ENCODE measurements at places on chromosomes 4 and X.

DNA sequence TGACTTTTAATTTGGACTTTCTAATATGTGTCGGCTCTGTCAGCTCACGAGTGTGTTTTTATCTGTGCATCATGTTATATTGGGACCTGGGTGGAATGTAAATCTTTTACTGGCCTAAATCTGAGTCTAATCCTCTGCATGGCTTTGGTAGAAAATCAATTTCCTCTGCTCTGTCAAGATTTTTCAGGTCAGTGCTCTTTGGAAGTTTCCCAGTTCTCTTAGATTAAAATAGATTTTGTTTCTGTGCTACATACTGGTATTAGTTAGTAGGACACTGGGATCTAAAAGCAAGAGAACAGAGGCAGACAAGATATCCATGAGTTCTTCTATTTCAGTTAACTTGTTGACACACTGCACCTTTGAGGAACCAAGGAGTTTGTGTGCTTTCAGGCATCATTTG lies 39.7 kb downstream of the REPS2 start:
- DNase-seq, result no peak

DNA sequence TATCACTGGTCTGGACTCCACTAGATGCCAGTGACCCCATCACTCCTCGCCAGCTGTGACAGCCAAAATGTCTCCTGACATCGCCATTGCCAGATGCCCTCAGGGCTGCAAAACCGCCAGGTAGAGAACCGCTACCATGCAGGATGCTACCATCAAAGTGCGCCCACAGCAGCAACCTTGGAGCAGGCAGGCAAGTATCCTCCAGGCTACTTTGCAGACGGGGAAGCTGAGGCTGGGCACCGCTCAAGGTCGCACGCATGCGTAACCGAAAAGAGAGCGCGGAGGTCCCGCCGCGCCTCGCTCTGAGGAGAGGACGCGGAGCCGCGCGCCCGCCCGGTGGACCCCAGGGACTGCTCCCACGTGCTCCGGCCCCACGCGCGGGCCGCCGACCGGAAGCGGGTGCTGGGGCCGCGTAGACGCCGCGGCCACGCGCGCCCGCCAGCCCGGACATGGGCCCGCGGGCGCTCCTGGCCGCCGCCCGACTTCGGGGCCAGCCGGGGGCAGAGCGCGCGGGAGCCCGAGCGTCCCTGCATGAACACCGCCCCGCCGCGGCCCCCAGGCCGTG lies at the start of gene STS:
Gene STS, plus strand, starts transcription at position 300 of the 565 bp plus-strand sequence. CDS start 105,488 bp downstream, outside the sequence.
- DNase-seq, result peak; percentile 63

DNA sequence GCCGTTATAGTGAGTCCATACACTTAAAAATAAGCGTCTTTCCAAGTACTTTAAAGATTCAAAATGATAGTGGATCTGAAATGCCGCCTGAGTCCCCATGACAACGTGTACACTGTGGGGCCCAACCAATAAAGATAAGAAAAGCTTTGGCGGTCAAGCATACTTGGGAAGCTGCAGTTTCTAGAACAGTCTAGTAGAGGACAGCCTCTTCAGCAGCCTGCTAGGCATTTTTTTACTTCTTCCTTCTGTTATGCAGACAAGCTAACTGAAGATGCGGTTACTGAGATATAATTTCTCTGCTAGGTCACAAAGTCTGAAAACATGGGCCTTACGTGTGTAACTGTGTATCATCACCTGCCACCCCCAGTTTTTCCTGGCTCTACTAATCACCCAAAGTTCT lies 402 bp upstream of the UPRT start:
- DNase-seq, result no peak

DNA sequence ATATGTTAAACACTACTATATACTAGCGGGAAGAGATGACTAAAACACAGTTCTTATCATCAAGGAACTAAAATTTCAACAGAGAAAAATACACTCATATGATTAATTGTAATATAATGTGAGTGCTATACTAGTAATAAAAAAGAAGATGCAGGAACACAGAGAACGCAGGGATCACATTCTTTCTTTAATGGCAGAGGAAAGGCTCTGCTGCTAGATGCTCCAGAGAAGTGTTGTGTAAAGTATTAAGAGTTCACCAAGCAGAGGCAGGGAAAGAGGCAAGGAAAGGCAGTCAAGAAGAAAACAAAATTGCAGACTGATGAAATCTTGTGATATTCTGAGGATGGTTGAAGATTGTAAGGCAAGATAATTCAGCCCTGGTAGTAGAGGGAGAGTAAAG lies 394.7 kb downstream of the PDGFC start:
- no peak for DNase-seq

DNA sequence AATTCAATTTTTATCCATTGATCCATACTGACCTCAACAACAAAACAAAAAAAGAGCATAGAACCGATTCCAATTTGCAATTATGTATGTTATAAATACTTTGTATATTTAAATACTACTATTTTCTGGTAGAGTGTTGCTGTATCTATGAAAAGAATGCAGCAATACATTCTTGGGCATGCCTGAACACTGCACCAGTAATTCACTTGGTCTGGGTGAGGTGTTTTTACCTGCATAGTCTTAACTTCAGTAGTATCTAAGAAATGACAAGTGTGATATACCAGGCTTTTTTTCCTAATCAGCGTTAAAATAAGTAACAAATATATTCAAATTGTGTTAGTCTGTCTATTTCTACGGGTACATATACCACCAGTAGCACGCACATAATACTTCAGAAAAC lies 120.2 kb downstream of the KLHL13 start:
- no peak for DNase-seq

- DNase-seq, result no peak
These were observed 24.3 kb upstream of the TSPAN5 start for GRCh38 chr4:98682719-98683118.

- DNase-seq, result no peak
These were observed 3.5 kb downstream of the CNOT6L start for GRCh38 chr4:77815636-77816035.

DNA sequence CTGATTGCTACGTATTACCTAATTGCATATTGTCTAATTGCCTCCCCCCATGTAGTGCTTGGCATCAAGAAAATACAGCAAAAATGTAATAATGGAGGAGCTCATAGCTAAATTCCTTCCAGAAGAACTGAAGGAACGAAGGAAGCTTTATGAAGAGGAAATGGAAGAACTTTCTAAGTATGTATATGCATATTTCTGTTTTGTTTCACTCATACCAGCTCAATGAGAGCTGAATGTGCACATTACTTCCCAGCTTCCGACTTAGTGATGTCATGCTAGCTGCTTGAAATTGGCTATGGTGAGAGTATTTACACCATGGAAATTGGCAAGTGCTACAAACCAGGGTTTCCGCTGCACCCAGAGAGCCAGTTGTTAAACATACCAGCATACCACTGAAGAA lies 34.7 kb downstream of the LONRF3 start:
- no peak for DNase-seq

GRCh38 chr4:69649629-69650028 lies 3.4 kb downstream of the UGT2A1 start:
- no peak for DNase-seq

DNA sequence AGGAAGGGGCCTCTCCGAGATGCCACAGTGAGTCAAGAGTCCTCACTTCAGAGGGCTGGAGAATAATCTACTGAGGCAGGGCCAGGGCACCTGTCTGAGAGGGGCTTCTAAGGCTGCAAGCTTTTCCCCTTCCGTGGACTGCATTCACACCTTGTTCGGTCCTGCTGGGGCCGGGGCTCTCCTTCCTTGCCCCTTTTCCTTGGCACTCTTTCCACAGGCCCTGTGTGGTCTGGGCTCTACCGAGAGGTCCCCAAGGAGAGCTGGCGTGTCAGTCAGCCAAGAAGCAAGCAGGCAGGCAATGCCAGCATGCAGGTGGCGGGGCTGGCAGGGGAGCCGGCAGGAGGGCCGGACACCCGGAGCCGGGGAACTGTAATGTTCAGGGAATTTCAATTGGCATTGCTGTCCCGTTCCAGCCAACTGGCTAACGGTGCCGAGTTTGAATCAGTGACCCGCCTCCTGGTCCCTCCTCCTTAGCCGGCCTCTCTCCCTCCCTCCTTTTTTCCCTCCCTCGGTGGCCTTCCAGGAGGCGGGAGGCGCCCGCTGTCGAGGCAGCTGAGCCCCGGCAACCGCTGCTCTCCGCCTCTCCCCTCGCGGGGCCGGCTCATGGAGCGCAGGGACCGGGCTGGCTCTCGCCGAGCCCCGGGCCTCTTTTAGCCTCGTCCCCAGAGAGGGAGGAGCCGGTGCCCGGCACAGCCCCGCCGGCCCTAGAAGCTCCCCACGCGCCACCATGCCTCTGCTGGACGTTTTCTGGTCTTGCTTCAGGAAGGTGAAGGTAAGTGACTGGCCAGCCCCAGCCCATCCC lies at the start of gene STARD8:
Gene STARD8, plus strand, starts transcription at position 511 of the 802 bp plus-strand sequence. Its CDS starts 217 bp downstream, at position 728.
- DNase-seq, result no peak

GRCh38 chrX:77528034-77528433 lies 80.8 kb downstream of the FGF16 start:
- DNase-seq, result no peak

DNA sequence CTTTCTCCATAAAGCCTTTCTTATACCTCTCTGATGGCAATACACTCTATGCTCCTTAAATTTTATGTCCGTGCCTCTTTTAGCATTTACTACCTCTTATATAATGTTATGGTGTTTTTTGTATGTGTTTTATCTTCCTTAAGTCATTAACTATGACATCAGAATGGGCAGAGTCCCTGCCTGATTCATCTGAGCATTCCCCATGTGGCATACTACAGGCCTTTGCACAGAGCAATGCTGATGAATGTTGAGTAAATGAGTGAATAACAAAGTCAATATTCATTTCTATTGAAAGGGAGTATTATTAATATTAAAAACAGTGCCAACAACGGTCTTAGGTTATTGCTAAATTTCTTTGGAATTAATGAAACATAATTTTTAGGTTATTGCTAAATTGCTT lies 18.8 kb upstream of the RPS6KA3 start:
- no peak for DNase-seq

GRCh38 chr4:26786916-26787315 lies 73.7 kb upstream of the STIM2 start:
- DNase-seq, result no peak

DNA sequence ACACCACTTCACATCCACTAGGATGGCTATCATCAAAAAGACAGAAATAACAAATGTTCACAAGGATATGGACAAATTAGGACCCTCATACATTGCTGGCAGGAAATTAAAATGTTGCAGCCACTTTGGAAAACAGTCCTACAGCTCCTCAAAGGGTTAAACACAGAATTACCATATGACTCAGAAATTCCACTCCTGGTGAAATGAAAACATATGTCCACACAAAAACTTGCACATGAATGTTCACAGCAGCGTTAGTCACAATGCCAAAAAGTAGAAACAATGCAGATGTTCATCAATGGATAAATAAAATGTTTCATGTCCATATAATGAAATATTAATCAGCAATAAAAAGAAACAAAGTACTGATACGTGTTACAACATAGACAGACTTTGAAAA lies 15.1 kb downstream of the S100G start:
- no peak for DNase-seq

- DNase-seq, result peak; percentile 37
These were observed 263.8 kb upstream of the RPS6KA3 start for GRCh38 chrX:20530406-20530921.

DNA sequence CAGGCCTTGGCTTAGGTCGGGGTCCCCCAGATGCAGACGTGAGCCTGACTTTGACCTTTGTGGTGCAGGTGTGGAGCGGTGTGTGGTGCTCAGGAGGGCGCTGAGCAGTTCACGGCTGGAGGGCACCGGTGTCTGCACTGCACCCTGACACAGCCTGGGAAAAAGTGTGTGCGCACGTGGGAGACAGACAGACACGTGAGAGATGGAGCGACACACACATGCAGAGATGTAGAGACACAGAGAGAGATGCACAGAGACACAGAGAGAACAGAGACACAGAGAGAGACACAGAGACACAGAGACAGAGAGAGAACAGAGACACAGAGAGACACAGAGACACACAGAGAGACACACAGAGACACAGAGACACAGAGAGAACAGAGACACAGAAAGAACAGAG lies 6.2 kb upstream of the HTRA3 start:
- DNase-seq, result no peak

DNA sequence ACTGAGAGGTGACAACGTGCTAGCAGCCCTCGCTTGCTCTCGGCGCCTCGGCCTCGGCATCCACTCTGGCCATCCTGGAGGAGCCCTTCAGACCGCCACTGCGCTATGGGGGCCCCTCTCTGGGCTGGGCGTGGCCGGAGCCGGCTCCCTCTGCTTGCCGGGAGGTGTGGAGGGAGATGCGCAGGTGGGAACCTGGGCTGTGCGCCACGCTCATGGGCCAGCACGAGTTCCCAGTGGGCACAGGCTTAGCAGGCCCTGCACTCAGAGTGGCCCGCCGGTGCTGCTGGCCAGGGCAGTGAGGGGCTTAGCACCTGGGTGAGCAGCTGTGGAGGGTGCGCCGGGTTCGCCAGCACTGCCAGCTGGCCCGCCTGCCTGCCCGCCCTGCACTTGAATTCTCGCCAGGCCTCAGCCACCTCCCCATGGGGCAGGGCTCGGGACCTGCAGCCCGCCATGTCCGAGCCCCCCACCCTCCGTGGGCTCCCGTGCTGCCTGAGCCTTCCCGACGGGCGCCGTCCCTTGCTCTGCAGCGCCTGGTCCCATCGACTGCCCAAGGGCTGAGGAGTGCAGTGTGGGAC lies 148.0 kb downstream of the RAPGEF2 start:
- no peak for DNase-seq

DNA sequence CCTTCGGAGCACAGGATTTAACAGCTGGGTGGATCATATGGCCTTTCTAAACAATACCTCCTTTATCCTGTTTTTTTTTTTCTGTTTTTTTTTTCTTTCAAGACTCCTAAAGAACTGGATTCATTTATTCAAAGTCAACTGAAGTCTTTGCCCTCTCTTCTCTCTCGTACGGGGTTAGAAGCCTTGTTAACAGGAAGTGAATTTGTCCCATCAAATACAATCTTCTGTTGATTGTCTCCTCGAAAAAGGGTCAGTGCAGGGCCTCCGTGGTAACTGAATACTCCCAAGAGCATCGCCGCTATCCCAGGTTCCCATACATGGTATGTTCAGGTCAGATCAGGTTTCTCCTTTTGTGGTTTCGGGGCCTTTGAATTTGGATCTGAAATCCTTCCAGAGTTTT lies 1.8 kb upstream of the TMEM128 start:
- DNase-seq, result no peak

DNA sequence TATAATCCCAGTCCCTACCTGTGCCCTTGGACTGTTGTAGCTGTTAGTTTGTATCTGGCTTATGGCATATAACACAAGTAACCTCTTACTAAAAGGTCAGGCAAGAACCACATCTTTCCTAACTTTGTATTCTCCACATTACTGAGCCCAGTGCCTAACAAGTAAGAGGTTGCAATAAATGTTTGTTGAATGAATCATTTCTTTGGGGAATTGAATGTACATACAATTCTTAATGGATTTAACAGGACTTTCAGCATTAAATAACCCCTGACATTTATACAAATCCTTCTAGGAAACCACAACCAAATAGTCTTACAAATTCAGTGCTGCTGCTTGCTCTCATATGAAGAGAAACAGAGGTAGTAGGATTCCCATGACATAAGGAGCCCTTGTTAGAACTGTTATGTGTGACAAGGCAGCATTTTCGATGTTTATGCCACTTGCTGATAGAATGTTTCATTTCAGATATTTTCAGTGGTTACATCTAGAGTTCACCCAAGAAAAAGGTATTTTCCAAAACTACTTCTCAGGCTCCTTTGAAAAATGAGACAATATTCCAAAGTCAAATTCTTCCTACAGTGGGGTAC lies 62.0 kb downstream of the MBNL3 start:
- no peak for DNase-seq

GRCh38 chrX:131789664-131790063 lies 233.4 kb upstream of the STK26 start:
- no peak for DNase-seq
